Adipocyte (in vitro differentiated cells): ENCODE measurements at places on chromosomes 4 and X.
A peak's percentile ranks its signal among the peaks of the same experiment; 100 is the strongest.

DNA sequence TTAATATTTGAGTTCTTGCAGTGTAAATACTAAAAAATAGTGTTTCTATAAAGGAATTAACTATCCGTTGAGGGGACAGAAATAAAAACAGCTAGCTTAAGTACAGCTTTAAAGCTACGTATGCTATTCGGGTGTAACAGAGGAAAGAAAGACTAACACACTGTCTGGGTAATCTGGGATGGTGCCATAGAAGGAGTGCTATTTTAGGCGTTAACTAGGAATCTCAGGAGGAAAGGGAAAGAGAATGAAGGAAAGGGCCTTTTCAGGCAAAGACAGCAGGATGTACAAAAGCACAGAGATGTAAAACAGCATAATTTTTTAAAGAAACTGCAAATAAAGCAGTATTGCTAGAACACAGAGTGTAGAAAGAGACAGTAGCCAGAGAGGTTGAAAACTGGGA is 161.8 kb downstream of the RAP1GDS1 start:
- DNase-seq, result no peak

GRCh38 chrX:153302796-153303195 is 18.8 kb downstream of the PNMA6F start:
- no peak for DNase-seq

DNA sequence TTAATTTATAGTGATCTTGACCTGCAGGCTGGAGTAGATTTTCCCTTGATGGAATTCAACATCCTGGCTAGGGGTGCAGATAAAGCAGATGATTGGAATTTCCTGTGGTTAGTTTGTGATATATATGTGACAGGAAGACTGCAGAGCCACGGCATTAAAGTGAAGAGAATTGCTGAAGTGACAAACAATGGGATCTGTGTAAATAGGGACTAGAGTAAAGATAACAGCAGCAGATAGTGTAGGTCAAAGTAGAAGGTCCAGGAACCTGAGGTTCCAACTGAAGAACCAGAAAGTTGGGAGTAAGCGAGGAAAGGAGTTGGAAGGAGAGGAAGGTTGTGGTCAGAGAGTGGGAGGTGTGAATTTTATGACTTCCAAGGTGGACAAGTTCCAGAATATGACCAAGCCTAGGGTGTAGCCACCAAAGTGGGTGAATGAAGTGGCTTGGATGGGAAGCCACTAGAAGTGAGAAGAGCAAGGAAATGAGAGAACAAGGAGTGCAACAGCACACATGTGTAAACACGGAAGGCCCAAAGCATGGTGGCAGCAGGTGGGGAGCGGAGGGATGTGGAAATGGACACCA is 325.0 kb downstream of the RAB28 start:
- DNase-seq, result no peak

DNA sequence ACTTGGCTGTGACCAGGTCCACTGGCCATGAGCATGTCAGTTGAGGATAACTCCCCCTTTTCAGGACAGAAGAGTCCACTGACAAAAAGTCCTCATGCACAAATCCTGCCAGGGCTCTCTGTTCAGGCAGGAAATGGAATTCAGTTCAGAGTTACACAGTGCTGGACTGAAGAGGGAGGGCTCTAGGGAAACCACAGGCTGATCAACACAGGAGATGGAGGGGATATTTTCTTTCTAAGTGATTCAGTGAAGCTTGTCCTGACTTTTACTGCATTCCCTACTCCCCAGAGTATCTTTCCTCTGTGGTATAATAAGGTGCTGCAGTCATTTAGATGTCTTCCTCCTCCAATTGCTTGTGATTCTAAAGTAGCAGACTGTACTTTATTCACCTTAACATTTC is 335.5 kb upstream of the IGFBP7 start:
- no peak for DNase-seq

GRCh38 chr4:55358668-55359067 is 12.6 kb downstream of the SRD5A3 start:
- peak; percentile 85 for DNase-seq

- DNase-seq, result no peak
These were observed 76.8 kb upstream of the MCF2 start for GRCh38 chrX:139784807-139785206.

GRCh38 chr4:80307774-80308465 is 27.6 kb upstream of the CFAP299 start:
- peak; percentile 62 for DNase-seq

GRCh38 chr4:166169111-166169510 is 296.1 kb downstream of the TLL1 start:
- DNase-seq, result no peak

DNA sequence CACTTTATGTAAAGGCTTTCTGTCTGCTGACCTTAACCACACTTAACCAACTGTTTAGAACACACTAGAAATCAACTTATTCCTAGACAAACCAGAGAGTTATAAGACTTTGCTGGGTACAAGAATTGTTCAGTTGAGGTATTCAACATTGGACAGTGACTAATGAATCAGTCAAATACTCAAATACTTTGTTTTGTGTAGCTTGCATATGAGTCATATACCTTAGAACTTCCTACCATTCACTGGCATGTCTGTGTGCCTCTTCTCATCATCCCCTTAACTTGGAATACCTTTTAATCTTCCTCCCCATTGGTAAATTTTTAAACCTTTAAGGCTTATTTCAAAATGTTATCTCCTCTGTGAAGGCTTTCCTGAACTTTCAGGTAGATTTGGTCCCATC is 708.8 kb upstream of the GRIA3 start:
- peak; percentile 1 for DNase-seq

GRCh38 chr4:147924604-147925412 is 192.9 kb downstream of the ARHGAP10 start:
- DNase-seq, result peak; percentile 48

DNA sequence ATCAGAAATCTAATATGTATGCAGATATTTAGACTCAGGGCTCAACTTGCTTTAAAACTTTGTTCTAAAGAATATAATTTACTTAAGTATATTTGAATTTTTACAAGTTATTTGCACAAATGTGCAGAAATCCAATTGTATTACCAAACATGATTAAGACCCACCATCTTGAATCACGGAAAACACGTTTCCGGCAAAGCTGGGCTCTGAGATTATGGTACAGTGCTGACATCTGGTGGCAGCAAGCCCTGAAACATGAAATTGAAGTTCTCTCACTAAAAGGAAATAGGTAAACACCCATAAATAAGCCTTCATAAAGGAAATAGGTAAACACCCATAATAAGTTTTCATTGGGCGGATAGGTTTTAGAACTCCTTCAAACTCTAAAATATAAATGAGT is 98.3 kb upstream of the MAOA start:
- peak; percentile 69 for DNase-seq

- peak; percentile 27 for DNase-seq
These were observed 6.6 kb downstream of the IBSP start for GRCh38 chr4:87805971-87806370.

DNA sequence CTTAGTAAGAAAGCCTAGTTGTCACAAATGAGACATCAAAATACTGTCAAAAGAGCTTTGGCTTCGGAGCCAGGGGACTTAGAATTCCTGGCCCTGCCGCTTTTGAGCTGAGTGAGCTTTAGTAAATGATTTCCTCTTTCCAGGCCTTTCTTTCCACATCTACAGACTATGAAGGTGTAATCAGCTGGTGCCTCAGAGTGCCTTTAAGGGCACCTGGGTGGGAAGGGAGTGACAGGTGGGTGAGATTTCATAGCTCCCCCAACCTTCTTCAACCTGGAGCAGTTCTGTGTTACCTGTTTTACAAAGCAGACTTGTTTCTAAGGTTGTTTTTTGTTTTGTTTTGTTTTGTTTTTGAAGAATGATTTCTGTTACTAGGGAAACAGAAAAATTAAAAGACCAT is 154.7 kb upstream of the BOD1L1 start:
- DNase-seq, result no peak

DNA sequence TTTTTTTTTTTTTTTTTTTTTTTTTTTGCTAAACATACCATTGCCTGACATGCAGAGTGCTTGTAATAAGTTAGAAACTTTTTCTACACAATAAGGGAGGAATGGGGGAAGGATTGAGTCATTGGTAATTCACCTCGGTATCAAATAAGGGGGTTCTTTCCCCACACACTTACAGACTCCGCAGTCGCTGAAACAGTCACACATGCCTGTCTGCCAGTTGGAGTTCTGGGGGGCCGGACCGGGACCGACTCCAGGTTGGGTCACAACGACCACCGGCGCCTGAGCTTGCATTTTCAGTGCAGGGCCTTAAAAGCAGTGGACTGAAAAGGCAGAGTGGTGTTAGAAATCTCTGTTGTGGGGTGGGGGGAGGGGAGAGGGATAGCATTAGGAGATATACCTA is 6.9 kb downstream of the PLAC8 start:
- DNase-seq, result no peak

GRCh38 chr4:108042927-108043326 is 53.2 kb downstream of the HADH start:
- no peak for DNase-seq

DNA sequence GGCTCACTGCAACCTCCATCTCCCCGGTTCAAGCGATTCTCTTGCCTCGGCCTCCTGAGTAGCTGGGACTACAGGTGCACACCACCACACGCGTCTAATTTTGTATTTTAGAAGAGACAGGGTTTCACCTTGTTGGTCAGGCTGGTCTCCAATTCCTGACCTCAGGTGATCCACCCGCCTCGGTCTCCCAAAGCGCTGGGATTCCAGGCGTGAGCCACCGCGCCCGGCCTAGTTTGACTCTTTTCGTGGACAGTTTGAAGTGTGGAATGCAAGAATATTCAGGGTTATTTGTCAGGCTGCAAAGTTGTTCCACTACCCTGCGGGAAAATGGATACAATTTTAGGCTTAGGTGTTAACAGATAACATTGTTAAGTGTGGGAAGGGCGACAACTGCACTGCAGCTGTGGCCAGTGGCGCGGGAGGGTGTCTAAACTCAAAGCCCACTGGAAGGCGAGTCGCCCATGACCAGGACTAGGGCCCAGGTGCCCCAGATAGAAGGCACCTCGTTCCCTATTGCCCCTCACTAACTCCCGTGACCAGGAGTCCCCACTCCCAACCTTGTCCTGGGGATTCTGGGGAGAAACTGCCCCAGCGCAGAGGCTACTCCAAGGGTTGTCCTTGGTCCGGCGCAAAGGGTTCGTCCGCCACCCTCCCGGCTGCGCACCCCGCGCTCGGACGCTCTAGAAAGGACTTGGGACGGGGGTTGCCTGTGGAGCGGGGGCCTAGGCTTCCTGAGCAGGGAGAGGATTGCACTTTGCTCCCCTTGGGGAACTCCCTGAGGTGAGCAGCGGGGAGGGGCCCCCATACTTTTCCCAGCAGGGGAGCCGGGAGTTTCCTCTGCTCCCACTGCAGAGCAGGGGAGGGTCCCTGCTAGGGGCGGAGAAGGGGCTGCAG is 1.1 kb upstream of the CD99 start:
- no peak for DNase-seq

DNA sequence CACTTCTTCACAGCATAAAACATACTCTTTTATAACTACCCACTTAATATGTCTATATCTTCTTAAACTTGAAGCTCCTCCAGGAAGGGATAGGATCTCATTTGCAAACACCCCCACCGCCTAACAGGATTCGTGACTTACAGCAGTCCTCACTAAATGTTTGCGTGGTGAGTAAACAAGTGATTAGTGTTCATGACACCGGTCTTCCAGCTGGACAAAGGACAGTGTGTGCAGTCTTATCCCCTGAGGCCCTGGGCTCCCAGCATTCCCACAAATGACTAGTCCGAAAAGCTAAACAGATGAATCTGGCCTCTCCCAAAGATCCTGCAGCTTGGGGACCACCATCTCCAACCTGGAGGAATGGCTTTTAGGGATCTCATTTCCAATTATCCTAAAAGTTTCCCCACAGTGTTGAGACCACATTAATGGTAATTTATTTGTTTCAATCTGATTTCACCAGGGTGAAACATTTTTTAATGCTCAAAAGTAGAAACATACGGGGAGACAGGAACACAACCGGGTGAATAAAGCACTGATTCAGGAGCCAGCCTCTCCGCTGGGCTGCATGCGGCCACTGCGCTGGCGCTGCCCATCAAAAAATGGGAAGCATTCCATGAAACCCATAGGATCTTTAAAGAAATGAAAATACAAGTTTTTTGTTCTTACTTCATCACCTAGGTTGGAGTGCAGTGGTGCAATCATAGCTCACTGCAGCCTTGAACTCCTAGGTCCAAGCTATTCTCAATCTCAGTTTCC is 69.2 kb downstream of the HADH start:
- DNase-seq, result peak; percentile 53

GRCh38 chr4:119302073-119302832 is 19.7 kb downstream of the FABP2 start:
- DNase-seq, result no peak

DNA sequence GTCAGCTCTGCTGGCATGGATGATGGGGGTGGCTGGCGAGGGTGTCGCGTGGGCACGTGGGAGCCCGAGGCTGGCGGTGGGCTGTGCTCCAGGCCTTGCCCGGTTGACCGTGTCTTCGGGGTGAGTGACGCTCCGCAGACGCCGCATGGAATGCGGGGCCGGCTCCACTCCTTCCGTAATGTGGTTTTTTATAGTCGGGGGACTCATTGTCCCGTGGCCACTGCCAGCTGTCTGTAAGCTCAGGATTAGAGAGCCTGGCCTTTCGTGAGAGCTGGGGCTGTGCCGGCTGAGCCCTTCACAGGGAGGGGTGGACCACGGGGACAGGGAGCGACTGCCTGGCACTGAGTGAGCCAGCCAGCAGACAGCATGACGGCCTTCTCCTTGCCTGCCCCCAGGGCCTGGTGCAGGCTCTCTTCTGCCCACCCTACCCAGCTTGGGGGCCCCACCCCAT is 20.4 kb downstream of the DOK7 start:
- DNase-seq, result peak; percentile 51

GRCh38 chr4:25702848-25703247 is 47.2 kb downstream of the SLC34A2 start:
- peak; percentile 38 for DNase-seq

DNA sequence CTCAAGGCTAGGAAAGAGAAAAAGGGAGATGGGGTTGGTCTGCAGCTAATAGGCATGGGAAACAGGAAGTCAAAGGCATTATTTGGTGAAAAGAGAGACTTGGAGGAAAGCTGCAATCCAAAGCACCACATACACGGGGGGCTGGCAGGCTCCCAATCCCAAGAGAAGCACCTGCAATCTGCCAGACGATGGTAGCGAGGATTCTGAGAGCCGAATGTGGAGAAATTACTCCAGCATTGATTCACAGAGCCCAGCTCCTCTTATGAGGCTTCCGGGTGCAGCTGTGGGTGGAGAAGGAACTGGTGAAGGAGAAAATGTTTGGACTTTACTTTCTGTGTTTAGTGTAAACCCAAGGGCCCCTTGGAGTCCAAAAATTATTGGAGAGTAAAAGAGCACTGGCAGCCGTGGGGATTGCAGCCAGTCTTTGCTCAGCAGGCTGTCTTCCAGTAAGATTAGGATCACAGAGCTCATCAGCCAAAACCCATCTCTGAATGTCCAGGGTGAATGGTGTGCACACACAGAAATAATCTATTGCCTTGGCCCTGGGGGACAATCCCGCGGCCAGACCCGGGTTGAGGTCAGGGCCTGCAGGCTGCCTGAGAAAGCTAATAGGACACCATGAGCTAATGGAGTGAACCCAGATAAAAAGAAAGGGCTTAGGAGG is 197.6 kb downstream of the KIT start:
- no peak for DNase-seq

GRCh38 chr4:186886759-186887158 is 163.1 kb upstream of the FAT1 start:
- DNase-seq, result no peak

- DNase-seq, result peak; percentile 55
These were observed 96.2 kb upstream of the APOOL start for GRCh38 chrX:84907324-84907968.
